ENCODE measurements at places on chromosomes 4 and X.

- DNase-seq = no peak
These were observed 121.7 kb upstream of the CCDC160 start for GRCh38 chrX:134115270-134115669.

DNA sequence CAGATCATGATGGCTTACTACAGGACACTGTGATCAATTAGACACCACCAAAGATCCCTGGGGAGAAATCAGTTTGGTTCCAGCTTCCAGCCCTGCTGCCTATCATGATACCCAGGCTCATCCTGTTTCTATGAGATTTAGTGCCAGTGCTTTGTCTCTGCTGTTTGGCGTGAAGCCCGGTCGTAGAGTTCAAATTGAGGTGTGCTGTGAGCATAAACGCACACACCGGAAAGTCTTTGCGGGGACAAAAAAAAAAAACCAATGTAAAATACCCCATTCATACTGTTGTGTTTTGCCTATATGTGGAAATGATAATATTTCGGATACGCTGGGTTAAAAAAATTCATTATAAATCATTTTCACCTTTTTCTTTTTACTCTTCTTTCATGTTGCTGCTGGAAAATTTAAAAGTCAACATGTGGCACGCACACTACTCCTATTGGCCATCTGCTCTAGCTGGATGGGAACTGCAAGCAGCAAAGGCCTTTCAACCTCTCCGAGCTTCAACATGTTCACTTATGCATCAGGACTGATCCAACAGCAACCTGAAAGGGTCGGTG lies 607 bp upstream of the DKC1 start:
- no peak for DNase-seq

- DNase-seq = no peak
These were observed 662.8 kb downstream of the TLL1 start for GRCh38 chr4:166535865-166536264.

GRCh38 chr4:82728301-82728700 lies 70.3 kb downstream of the SCD5 start:
- DNase-seq = no peak

- DNase-seq = peak; percentile 29
These were observed 89.2 kb downstream of the TMEM144 start for GRCh38 chr4:158299459-158300007.

DNA sequence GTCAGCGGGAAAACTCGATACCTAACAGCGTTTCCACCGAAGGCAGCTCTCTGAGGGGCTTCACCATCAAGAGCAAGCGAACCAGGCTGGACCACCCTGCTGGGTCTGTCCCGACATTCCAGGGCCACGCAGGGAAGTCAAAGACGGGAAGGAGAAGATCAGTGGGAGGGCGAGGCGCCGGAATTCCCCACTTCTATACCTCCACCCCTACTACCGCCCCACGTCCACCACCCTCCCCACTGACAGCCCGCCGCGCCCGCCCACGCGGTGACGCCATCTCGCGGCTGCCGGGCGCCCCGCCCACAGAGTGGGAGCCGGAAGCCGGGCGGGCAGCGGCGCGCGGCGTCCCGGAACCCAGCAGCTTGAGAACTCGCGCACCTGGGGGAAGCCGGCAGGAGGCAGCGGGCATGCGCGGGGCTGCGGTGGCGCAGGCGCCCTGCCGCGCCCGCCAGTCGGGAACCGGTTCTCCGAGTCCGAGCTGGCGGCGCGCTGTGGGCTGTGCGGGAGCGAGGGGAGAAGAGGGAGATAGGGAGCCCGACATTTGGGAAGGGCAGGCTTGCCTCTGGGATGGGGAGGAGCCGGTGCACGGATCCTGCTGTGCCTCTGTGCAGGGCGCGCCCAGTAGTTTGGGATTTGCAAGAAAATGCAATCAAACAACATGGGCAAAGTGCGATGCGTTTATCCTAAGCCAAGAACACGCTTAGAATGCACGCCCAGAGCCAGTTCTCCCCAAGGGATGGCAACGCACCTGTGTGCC lies 3.2 kb upstream of the STIM2 start:
- peak; percentile 94 for DNase-seq

DNA sequence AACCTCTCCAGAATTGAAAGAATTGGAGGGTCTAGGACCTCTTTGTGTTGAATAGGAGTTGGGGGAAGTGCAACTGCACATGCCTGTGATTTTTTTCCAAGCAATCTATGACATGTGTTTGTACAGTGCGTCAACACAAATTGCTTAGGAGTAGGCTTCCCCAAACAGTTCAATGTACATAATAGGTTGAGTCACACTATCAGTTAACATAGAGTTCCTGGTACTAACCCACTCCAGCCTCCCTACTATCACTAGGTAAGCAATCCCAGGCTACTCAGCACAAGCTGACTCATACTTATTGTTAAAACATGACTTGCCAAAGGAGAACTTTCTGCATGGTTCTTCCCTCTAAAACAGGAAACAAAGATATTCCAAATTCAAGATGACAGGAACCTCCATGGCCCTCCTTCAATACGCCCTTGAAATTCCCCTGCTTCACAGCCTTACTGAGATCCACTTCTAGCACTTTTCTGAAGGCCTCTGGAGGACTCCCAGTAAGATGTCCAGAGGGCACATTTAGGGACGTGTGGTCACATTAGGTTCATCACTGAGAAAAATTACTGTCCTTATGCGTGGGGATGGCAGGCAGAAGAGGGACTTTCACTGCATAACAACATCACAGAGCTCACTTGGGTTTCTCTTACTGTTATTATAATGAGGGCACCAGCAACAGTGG lies 8.4 kb upstream of the VSIG1 start:
- peak; percentile 33 for DNase-seq

GRCh38 chr4:6969826-6970800 lies 60.5 kb downstream of the TBC1D14 start:
- no peak for DNase-seq

- no peak for DNase-seq
These were observed 222.7 kb upstream of the HTR2C start for GRCh38 chrX:114361076-114361725.

DNA sequence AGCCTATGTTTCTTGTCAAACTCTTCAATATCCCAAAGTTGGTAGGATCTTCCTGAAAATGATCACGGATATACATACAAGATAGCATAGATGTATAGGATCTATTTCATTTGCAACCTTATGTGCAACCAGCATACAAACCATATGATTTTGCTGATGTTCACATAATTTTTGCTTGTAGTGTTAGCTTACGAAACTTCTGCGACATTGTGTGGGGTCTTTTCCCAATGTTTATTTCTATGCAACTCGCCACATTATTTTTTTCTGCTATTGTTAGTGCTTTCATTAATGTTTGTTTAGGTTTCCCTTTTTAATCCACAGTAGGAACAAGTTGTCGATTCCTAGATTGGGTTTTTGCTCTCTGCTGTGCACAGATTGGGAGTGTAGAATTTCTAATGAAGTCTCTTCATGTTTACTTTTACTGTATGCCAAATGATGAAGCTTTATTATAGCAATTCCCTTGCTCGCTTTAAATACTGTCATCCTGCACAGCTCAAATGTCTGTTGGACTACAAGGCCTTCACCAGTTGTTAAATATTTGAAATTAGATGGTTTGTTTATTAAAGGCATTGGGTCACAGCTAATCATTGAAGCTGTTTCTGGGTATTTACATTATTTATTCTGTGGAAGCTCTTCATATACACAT lies 257.6 kb upstream of the PCDH7 start:
- DNase-seq = no peak

DNA sequence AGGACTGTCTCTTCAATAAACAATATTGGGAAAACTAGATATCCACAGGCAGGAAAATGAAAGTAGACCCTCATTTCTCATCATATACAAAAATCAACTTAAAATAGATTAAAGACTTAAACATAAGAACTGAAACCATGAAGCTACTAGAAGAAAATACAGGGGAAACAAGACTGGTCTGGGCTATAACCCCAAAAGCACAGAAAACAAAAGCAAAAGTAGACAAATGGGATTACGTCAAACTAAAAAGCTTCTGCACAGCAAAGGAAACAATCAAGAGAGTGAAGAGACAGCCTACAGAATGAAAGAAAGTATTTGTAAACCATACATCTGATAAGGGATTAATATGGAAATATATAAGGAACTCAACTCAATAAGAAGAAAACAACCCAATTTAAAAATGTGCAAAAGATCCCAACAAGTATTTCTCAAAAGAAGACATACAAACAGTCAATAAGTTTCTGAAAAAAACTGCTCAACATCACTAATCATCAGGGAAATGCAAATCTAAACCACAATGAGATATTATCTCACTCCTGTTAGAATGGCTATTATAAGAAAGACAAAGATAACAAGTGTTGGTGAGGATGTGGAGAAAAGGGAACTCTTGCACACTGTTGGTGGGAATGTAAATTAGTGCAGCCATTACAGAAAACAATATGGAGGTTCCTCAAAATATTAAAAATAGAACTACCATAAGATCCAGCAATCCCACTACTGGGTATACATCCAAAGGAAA lies 325.3 kb upstream of the RASGEF1B start:
- no peak for DNase-seq

- DNase-seq = no peak
These were observed 31.4 kb upstream of the BBS12 start for GRCh38 chr4:122701061-122701460.
